Stimulated activated CD8-positive, alpha-beta memory T cell treated with anti-CD3 and anti-CD28 coated beads, Interleukin-7, amount 100 ng/mL, for 1 hour (primary cell): ENCODE measurements at places on chromosomes 5 and 9.
A peak's percentile ranks its signal among the peaks of the same experiment; 100 is the strongest.

DNA sequence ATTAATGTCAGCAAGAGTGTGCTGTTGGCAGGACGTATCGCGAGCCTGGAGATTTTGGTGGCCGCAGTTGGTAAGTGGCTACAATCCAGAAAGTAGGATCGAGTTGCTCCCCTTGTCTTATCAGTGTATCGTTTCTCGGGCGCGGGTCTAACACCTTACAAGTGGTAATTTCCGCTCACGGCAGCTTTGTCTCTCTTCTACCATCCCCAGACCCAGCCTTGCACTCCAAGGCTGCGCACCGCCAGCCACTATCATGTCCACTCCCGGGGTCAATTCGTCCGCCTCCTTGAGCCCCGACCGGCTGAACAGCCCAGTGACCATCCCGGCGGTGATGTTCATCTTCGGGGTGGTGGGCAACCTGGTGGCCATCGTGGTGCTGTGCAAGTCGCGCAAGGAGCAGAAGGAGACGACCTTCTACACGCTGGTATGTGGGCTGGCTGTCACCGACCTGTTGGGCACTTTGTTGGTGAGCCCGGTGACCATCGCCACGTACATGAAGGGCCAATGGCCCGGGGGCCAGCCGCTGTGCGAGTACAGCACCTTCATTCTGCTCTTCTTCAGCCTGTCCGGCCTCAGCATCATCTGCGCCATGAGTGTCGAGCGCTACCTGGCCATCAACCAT is 1.1 kb downstream of the PTGER4 start:
- DNase-seq, result peak; percentile 15

GRCh38 chr5:131776450-131776849 is 20.4 kb downstream of the FNIP1 start:
- DNase-seq, result no peak

GRCh38 chr5:94944160-94944559 is 325.7 kb downstream of the SLF1 start:
- DNase-seq, result no peak

- DNase-seq, result no peak
These were observed 26.7 kb upstream of the NXNL2 start for GRCh38 chr9:88508326-88508725.

DNA sequence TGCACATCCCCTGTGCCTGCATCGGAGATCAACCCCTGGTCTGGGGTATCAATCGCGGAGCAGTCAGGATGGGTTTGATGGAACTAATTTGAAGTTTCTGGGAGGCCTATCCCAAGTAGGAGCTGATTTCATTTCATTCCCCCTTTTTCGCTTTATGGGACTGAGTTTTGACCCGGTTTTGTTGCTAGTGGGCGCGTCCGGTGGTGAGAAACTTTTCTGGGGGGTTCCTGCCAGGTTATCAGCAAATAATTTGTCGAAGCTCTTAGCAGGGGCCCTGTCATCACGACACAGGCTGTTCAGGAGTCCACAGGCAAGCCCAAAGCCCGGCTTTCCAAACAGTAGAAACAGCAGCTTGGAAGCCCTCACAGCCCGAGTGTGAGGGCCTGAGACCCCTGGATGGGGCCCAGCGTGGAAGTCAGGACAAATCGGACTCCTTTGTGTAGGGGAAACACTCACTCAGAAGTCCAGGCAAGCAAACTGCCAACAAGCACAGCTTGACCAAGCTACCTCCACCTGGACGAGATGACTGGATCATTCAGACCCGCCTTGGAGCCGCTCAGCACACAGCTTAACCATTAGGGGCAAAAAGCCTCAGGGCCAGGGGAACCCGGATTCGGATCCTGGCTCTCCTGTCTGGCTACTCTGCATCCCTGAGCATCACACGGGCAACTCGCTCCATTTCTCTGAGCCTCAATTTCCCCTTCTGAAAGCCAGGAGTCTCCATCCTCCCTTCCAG is 64.4 kb upstream of the BARHL1 start:
- DNase-seq, result no peak

GRCh38 chr9:22208846-22209585 is 199.9 kb upstream of the CDKN2B start:
- DNase-seq, result no peak
